ENCODE measurements at places on chromosomes 6 and 20. TPM values are rescaled to one million over a fixed set of nuclear protein-coding genes. Genes with fewer than 3 reads are reported as not detected.

GRCh38 chr6:108366236-108366635 is 71.4 kb downstream of the AFG1L start:
- no peak for DNase-seq

DNA sequence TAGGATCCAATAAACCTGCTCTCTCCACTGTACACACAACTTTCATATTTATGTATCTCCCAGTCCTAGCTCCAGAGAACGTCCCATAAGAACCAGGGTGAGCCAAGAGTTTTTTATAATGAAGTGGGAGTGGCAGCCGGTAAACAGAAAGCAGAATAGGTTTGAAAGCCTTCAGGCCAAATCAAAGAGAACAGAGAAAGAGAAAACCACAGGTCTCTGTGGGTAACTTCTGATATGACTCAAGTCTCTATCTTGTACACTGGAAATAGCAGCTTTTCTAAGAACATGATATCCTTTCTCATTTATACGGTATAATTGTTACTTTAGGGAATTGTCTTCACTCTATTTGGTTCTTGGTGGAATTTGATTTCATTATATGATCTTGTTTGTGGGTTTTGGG is 273.6 kb downstream of the PACRG start:
- DNase-seq = no peak

DNA sequence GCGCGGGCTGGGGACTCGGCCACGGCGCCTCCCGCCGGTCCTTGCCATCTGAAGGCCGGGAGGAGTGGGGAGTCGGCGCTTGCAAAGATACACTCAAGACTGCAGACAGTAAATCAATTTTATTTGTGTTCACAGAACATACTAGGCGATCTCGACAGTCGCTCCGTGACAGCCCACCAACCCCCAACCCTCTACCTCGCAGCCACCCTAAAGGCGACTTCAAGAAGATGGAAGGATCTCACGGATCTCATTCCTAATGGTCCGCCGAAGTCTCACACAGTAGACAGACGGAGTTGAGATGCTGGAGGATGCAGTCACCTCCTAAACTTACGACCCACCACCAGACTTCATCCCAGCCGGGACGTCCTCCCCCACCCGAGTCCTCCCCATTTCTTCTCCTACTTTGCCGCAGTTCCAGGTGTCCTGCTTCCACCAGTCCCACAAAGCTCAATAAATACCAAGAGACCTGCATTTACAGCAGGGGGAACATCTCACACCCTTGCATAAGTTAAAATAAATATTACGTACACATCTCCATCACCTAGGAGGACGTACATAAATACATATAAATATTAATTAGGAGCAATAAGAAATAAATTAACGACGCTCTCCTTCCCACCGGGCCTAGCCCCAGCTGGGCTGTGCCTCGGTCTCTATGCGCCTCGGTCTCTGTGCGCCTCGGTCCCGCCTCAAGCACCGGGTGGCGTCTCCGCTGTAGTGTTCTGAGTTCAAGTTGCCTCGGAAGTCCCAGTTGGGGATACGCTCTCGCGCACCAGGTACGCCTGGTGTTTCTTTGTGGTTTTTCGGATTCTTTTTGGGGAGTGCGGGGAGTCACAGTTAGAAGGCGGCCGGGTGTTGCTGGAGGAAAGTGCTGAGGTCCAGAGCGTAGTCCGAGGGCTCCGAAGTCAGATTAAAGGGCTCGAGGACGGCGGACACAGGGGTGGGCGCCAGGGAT is 889 bp upstream of the FLOT1 start:
- peak; percentile 64 for DNase-seq

- no peak for DNase-seq
Measured at GRCh38 chr6:17640477-17640917, 40.4 kb downstream of the FAM8A1 start.

GRCh38 chr6:131250122-131250521 is 114.9 kb downstream of the AKAP7 start:
- DNase-seq = peak; percentile 64

- DNase-seq = no peak
Measured at GRCh38 chr6:80440496-80441115, 334.1 kb downstream of the BCKDHB start.

DNA sequence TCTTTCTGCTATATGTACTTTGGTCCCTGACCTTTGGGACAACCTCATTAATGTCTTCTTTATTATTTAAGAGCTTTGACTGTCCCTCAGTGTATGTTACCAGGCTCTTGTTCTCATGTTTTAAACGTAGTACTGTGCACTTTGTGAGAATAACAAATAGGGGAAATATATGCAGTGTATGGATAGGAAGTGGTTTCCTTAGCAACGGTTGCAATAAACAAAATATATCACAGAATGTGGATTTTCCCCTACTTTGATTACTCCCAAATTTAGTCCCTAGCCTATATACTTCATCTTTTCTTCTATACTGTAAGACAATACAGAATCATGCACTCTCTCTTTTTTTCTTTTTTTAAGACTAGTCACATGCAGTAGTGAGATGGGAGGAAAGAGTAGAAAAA is 123.8 kb upstream of the AKIRIN2 start:
- no peak for DNase-seq

- no peak for DNase-seq
Measured at GRCh38 chr6:137246791-137247202, 27.6 kb upstream of the IFNGR1 start.

DNA sequence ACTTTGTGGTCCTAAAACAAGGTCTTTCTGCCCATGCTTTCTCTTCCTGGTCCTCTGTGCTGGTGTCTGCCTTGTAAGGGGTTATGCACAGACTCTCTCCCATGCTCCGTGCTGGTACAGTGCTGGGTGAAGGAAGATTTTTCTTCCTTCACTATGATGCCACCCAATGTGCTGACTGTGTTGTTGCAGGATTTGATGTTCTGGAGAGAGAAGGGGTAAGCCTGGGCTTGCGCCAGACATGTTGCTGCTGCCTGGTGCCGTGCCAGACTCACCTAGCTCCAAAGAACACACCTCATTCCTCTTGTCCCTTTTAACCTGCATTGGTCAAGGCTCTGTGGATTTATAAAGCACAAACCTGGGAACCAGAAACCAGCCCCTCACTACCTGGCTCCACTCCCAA is 28.4 kb upstream of the ARMH2 start:
- no peak for DNase-seq

DNA sequence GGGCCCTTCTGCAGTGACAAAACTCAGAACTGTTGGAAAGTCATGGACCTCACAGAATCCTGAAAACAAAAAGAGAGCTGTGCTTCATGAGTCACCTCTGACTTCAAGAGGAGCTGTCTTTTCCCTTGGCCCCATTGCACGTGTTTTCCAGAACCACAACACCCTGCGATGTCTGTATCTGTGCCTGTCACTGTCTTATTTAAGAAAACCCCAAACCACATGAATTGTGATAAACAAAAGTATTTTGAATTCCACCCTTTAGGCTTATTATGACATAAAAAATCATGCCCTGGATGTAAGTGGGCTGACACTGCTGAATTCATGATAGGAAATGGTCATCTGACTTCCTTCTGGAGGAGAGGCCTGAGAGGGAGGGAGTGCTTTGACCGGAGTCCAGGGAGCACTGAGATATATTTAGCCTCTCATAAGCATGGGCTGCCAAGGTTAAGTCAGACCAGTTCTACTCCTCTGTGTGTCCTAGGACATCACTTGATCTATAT is 96.4 kb upstream of the DUSP22 start:
- peak; percentile 53 for DNase-seq

DNA sequence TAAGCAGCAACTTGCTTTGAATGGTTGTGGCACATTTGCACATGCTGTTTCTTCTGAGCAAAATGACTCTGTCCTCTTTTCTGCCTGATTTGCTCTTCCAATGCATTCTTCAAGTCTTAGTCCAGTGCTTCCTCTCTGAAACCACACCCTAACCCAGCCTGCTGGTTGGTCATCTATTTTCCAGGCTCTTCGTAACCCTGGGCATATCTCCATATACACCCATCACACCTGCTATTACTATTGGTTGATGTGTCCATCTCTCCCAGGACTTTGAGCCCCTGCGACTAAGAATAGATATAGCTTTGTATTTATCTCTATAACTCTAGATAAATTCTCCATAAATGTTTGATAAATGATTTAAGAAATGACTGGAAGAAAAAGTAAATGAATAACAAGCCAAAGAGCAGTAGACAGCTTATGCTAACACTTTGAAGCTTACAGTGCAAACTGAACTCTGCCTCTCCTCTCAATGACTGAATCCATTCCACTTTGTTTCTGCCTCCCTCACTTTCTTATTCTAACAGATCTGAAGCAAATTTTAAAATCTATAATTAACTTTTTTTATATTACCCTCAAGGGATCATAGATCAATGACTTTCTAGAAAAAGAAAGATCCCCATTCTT is 59.7 kb upstream of the NT5E start:
- DNase-seq = no peak

DNA sequence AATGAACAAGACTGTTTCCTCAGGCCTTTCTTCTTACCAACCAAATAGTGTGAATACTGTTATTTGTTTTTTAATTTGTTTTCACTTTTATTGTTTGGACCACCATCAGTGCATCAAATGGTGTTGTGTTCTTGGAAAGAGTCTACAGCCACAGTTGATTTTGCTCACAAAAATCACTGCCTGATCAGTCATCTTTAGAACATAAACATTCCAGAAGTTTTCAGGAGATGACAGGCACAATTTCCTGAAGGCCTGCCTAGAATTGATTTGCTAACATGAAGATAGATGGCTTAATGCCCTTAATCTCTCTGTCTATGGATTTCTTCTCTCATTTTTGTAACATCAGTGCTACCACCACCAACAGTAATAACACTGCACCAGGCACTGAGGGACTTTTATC is 13.5 kb downstream of the IL22RA2 start:
- no peak for DNase-seq

DNA sequence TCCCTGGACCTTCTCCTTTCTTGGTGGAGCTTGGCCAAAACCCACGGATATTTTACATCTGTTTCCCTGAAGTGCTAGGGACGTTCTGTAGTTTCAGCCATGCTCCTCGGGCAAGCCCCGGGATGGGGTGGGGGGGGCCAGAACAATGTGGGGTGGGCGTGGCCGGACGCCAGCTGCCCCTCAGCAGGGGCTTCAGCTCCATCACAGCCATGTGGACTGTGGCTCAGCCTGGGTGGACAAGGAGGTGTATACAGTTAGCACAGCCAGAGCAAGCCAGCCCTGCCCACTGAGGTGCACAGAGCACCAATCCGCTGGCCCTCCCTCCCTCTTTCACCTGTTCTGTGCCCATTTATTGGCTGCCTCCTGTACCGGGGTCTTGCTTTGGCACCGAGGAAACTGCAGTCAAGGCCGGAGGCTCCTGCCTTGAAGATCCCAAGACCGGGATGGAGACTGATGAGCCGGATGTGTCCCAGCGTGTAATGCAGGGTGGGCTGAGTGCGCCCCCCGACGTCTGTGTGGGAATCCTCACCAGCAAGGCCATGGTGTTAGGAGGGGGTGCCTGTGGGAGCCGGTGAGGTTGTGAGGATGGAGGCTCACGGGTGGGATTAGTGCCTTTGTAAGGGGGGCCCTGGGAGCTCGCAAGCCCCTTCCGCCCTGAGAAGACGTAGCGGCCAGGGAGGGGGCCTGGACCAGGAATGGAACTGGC is 28.0 kb downstream of the FRMD1 start:
- peak; percentile 35 for DNase-seq

GRCh38 chr20:4138056-4138455 is 122.7 kb upstream of the RNF24 start:
- DNase-seq = no peak

- DNase-seq = peak; percentile 75
Measured at GRCh38 chr6:41470331-41471063, 75.7 kb upstream of the FOXP4 start.

GRCh38 chr6:127439718-127440117 is 19.5 kb downstream of the KIAA0408 start:
- no peak for DNase-seq

- no peak for DNase-seq
Measured at GRCh38 chr6:134117409-134117808, 65.0 kb upstream of the SLC2A12 start.

DNA sequence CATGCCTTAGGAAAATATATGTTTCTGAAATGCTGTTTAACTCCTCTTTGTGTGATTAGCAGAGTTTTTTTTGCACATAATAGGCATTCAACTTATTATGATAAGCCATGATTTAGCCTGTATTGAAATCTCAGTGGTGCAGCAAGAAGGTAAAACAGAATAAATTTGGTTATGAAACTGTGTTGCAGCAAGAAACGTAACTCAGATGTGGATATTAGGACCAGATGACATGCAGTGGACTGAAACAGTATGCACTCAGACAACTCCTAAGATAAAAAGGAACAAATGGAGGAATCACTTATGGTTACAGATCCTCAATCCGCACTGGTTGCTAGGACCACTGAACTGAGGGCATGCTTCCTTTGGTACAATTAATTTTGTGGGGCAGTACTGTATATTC is 254.2 kb upstream of the HSF2 start:
- DNase-seq = no peak

GRCh38 chr20:2246069-2246491 is 49.7 kb upstream of the TGM3 start:
- DNase-seq = no peak

DNA sequence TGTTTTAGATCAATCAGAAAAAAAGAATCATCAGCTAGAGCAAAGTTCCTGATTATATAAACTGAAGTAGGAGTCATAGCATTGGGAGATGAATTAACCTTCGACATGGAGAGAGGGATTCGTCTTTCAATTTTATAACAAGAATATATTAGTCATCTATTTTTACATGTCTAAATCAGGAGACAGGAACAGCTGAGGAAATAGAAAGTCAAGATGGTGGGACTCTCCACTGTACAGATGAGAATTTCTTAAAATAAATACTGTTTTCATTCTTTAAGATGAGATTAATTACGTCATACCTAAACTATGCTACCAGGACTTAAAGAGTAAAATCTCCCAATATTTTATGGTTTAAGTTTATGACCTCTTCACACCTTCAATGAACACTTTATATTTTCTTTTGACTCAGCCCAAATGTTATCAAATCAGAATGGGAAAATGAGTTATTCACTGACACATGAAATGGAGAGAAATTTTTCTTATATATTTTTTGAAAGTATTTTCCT is 1137.7 kb downstream of the EPHA7 start:
- DNase-seq = no peak

GRCh38 chr6:5871296-5871695 is 135.4 kb downstream of the NRN1 start:
- DNase-seq = no peak

DNA sequence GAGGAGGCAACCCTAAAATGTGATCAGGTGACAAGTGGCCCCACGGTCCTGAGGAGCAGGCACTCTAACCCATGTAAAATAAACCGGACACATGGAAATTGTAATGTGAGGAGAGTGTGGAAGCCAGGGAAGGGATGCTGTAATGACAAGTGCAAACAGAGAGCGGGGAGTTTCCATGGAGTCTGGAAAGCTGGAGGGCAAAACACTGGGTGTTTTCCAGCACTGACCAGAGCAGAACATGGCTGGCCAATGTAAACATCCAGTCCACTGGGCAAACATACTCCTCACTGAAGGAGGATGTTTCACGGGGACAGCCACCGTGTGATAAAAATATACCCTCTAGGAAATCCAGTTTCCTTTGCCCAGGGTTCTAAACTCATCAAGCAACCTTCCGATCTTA is 219.0 kb upstream of the JARID2 start:
- DNase-seq = no peak

Gene FAM209B
- total RNA-seq = 0.35 TPM

Gene TTK
- 0.32 TPM for total RNA-seq

Gene PRSS16
- total RNA-seq = not detected

Gene PRKN
- total RNA-seq = 20.6 TPM

Gene SLA2
- total RNA-seq = 0.32 TPM

Gene SNX9
- 34.4 TPM for total RNA-seq

Gene KCNG1
- total RNA-seq = 0.32 TPM

Gene MUC21
- total RNA-seq = not detected

Data from Right ventricle myocardium superior (tissue), 1 donor.